ENCODE measurements at places on chromosomes 12 and 14. TPM values are rescaled to one million over a fixed set of nuclear protein-coding genes. Genes with fewer than 3 reads are reported as not detected.

DNA sequence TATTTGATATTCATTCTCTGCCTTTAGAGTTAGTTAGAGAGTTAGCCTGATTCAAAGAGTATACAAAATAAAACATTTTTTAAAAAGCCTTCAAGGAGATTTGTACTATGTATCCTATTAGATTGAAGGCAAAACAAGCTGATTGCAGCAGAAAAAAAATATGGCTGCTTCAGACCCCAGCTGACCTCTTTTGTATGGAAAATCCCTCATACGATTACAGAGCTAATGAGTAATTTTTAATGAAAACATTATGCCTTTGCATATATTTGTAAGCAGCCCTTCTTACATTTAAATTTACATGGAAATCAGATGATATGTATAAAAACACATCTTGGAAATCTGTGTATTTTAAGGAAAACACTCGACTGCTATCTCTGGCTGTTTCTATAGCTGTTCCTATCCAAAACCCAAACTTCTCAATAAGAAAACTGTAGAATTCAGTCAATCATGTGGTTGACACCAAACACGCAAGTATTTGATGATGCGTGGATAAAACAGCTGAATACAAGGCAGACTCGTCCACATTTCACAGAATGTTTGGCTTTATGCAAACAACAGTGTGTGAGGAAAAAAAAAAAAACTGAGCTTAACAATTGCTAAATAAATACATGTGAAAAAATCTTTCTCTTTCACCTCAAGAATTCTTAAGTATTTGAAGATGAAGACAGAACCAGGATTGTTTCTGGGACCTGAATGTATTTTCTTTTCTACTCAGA is 275.3 kb downstream of the EGLN3 start:
- no peak for DNase-seq
- no peak overlapping the region for H3K27ac ChIP-seq
- no peaks in the 10 kb centered on the region for H3K27me3 ChIP-seq

DNA sequence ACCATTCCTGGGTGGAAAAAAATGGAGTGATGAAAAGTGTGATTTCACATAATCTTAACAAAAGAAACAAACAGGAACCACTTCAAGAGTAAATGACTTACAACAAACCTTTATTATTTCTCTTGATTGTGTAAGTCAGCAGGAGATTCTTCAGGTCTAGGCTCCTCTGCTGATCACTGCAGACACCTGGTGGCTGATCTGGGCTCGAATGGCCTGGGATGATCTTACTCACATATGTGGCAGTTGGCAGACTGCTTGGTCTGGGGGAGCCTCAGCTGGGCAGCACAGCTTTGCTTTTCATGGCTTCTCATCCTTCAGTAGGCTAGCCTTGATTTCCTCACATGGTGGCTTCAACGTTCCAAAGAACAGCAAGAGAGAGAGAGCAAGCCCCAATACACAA is 215.4 kb upstream of the PRICKLE1 start:
- no peaks in the 10 kb centered on the region for H3K36me3 ChIP-seq
- H3K27ac ChIP-seq: no peak overlapping the region
- H3K4me3 ChIP-seq: no peak overlapping the region
- no peak for DNase-seq
- no peaks in the 10 kb centered on the region for H3K27me3 ChIP-seq

DNA sequence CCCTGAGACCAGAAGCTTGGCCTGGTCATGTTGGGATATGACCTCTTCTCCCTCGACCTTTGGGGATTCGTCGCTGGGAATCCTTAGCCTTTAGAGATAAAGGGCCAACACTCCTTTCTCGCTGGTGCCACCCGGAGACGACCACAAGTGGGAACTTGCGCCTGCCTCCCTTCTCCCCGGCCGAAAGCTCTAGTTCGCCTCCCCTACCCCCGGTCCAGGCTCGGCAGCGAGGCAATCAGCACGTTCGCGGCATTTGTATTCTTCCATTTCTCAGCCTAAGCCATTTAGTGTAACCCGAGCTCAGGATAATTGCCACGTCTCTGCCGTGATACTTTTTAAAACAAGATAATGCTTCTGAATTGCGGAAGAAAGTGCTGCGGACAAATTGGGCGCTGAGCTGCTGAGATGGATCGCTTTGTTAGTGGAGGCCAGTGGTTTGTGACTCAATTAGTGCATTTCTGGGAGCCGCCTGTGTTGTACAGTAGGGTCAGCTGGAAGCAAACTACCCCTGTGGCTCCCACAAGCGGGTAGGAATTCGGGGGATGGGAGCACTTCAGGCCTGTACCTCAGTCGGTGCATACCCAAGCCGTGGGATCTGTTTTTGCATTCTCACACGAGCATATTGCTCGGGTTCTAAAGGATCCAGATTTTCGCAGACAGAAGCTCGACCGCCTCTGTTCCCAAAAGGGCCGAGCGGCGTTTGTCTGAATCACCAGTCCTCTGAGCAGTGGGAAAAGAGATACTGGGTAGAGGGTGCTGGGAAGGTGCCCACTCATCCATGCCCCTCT is 6.8 kb upstream of the SIX1 start:
- peak overlapping the region; percentile 56 for H3K4me3 ChIP-seq
- H3K27me3 ChIP-seq: peaks cover 13% of the 10 kb centered on the region
- H3K4me1 ChIP-seq: no peaks in the 10 kb centered on the region
- no peak overlapping the region for H3K27ac ChIP-seq

DNA sequence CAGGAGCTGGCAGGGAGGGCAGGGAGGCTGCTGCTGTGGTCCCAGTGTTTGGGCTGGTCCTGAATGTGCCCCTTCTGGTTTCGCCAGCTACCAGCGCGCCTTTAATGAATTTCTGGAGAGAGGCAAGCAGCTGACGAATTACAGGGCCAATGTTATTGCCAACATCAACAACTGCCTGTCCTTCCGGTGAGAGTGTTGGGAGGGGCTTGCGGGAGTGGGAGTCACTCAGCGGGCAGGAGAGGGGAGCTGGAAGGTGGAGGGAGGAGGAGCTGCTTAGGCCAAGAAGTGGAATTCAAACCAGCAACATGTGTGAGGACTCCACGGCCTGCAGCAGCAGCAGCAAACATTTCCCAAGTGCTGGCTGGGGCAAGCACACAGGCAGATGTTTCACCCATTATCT is 7.7 kb downstream of the TNFAIP2 start:
- no peaks in the 10 kb centered on the region for H3K27me3 ChIP-seq
- no peak overlapping the region for H3K4me3 ChIP-seq
- peaks cover 7% of the 10 kb centered on the region for H3K4me1 ChIP-seq
- DNase-seq: peak; percentile 58
- no peaks in the 10 kb centered on the region for H3K36me3 ChIP-seq

DNA sequence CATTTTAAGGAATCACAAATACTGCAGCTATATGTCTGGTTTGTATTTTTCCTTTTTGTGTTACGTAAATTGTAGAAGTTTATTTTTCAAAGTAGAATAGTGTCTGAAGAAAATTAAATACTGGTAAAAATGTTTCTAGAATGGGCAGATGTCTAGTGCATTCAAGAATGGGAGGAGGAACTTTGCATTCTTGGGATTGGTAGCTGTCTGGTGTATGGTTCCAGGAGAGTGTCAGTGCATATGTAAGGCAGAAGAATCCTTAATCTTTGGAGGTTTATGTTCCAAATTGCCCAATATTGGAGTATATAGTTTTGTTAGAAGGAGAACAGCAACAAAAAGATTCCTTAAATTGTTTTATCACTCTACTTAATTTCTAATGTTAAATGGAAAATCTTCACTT is 13.5 kb downstream of the PAPOLA start:
- H3K36me3 ChIP-seq: no peaks in the 10 kb centered on the region
- H3K4me1 ChIP-seq: peaks cover 31% of the 10 kb centered on the region
- H3K27me3 ChIP-seq: no peaks in the 10 kb centered on the region
- H3K4me3 ChIP-seq: no peak overlapping the region

DNA sequence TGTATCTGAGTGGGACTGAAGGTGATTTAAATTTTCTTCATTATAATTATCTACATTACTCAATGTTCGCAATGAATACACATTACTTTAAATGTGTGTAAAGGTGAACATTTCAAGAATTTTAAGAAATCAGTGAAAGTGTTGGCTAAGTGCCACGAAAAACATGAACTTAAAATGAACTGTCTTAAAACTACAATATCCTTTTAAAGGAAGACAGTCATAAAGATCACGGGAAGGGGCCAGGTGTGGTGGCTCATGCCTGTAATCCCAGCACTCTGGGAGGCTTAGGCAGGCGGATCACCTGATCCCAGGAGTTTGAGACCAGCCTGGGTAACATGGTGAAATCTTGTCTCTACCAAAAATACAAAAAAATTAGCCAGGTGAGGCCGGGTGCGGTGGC is 11.2 kb downstream of the MOK start:
- no peaks in the 10 kb centered on the region for H3K27me3 ChIP-seq
- no peaks in the 10 kb centered on the region for H3K36me3 ChIP-seq
- no peak for DNase-seq
- H3K4me3 ChIP-seq: no peak overlapping the region
- no peak overlapping the region for H3K27ac ChIP-seq
- no peaks in the 10 kb centered on the region for H3K4me1 ChIP-seq

GRCh38 chr14:50067723-50068495 is 48.5 kb downstream of the VCPKMT start:
- H3K36me3 ChIP-seq: no peaks in the 10 kb centered on the region
- peak overlapping the region; percentile 37 for H3K27ac ChIP-seq
- DNase-seq: no peak
- H3K27me3 ChIP-seq: no peaks in the 10 kb centered on the region
- no peaks in the 10 kb centered on the region for H3K4me1 ChIP-seq

DNA sequence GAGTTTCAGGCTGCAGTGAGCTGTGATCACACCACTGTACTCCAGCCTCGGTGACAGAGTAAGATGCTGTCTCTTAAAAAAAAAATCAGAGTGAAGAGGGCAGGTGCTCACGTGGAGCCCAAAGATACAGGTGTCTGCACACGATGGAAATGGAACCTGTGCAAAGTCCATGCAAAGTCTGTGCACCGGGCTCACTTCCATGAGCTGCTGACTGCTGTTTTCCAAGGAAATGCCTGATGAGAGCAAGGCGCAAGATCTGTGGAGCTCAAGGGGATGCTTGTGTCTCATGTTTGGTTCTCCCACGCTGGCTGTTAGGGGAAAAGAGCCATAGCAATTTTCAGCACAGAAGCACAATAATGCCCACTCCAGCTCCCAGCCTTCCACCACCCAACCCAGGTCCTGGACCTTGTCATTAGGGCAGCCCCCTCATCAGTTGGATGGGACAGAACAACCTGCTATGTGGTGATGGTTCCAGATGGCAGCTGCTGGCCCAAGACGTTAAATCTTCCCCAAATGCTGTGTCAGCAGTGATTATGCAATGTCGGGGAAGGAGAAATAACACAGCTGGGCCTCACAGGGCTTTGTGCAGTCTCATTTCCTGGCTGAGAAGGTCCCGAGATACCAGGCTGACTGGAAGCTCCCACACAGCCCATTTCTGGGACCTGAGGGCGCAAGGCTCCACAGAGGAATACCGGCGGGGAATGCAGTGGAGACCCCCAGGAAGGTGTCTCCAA is 27.9 kb upstream of the DICER1 start:
- DNase-seq: no peak
- H3K27ac ChIP-seq: peak overlapping the region; percentile 44
- H3K36me3 ChIP-seq: no peaks in the 10 kb centered on the region
- H3K27me3 ChIP-seq: no peaks in the 10 kb centered on the region
- H3K4me1 ChIP-seq: peaks cover 25% of the 10 kb centered on the region

DNA sequence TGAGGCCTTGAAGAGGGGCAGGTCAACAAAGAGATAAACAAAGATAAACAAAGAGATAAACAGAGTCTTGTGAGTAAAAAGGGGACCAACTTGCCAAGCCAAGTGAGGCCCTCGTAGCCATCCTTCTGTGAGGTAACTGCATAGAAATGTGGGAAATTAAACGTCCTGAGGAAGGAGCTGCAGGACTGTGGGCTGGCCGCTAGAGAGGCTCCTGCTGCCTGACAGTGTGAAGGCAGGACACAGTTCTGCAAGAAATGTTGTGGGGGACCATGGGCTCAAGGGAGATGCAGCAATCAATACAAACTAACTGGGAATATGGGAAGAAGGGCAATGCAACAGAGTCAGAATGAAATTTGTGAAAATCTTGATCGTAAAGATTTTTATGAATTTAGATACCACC is 91.9 kb downstream of the SLC8A3 start:
- H3K36me3 ChIP-seq: no peaks in the 10 kb centered on the region
- H3K27ac ChIP-seq: no peak overlapping the region
- no peaks in the 10 kb centered on the region for H3K4me1 ChIP-seq
- H3K27me3 ChIP-seq: no peaks in the 10 kb centered on the region
- H3K4me3 ChIP-seq: no peak overlapping the region

- H3K4me1 ChIP-seq: no peaks in the 10 kb centered on the region
- no peak overlapping the region for H3K27ac ChIP-seq
- H3K36me3 ChIP-seq: no peaks in the 10 kb centered on the region
- H3K27me3 ChIP-seq: no peaks in the 10 kb centered on the region
Measured at GRCh38 chr12:132267873-132268272, 61.5 kb downstream of the GALNT9 start.

GRCh38 chr12:98699586-98699985 is 54.5 kb downstream of the APAF1 start:
- no peak overlapping the region for H3K27ac ChIP-seq
- DNase-seq: peak; percentile 22
- peaks cover 15% of the 10 kb centered on the region for H3K4me1 ChIP-seq
- no peaks in the 10 kb centered on the region for H3K27me3 ChIP-seq
- H3K36me3 ChIP-seq: no peaks in the 10 kb centered on the region

- H3K4me1 ChIP-seq: peaks cover 53% of the 10 kb centered on the region
- H3K27me3 ChIP-seq: no peaks in the 10 kb centered on the region
- DNase-seq: no peak
- no peaks in the 10 kb centered on the region for H3K36me3 ChIP-seq
- peak overlapping the region; percentile 77 for H3K27ac ChIP-seq
Measured at GRCh38 chr14:69673104-69673503, 61.7 kb downstream of the SUSD6 start.

DNA sequence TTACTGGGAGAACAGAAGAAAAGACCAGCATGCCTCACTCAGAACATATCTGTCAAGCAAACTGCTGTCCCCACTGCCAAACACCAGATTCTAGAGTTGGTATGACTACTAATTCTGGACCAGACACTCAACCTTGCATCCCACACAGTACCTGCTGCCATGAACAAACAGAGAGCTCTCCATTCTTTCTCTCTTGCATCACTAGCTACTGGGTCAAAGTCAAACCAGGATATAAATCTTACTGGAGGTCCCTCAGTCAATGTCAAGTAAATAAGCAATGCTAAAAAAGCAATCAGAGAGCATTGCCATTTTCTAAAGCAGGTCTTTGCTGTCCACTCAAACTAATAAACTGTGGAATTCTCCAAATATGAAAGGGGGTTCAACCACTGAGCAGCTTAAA is 452.4 kb upstream of the SEL1L start:
- DNase-seq: no peak
- H3K27ac ChIP-seq: no peak overlapping the region
- H3K4me1 ChIP-seq: no peaks in the 10 kb centered on the region
- no peaks in the 10 kb centered on the region for H3K27me3 ChIP-seq
- H3K36me3 ChIP-seq: no peaks in the 10 kb centered on the region

GRCh38 chr14:57508756-57509155 is 15.1 kb upstream of the CCDC198 start:
- DNase-seq: no peak
- no peak overlapping the region for H3K4me3 ChIP-seq
- no peaks in the 10 kb centered on the region for H3K27me3 ChIP-seq

GRCh38 chr12:46342562-46343033 is 30.0 kb downstream of the SLC38A2 start:
- no peak overlapping the region for H3K4me3 ChIP-seq
- H3K27me3 ChIP-seq: no peaks in the 10 kb centered on the region
- peak; percentile 52 for DNase-seq
- H3K4me1 ChIP-seq: no peaks in the 10 kb centered on the region
- no peaks in the 10 kb centered on the region for H3K36me3 ChIP-seq
- no peak overlapping the region for H3K27ac ChIP-seq

PIWIL1 gene
- not detected for total RNA-seq

ACAD10 gene
- 14.8 TPM for total RNA-seq

KLHL33 gene
- 0.34 TPM for total RNA-seq

POTEG gene
- not detected for total RNA-seq
